DMS79 (cell line): ENCODE measurements at places on chromosomes 6 and 20.

- no peak for DNase-seq
Observed at GRCh38 chr6:118252474-118252873, 295.6 kb upstream of the PLN start.

DNA sequence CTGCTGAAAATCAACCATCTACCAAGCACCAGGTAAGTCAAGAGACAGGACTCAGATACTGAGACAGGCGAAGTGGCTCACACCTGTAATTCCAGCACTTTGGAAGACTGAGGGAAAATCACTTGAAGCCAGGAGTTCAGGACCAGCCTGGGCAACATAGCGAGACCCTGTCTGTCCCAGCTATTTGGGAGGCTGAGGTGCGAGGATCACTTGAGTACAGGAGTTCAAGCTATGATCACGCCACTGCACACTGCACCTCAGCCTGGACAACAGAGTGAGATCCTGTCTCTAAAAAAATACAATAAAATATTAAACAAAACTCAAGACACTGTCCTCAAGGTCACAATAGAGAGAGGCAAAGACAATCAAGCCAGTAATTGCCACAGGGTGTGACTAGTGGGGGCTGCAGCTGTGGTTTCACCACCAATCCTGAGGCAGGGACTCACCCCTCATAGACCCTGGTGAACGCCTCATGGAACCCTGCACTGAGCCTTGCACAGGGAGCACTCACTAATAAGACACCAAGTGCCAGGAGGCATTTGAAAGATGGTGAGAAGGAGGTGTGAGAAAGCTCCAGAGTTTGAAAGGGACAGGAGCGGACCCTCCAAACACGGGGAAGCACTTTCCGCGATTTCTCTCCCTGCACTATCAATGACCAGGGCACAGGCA lies 1.7 kb downstream of the SNHG17 start:
- no peak for DNase-seq

- DNase-seq: no peak
Observed at GRCh38 chr6:44132476-44132875, 5.1 kb downstream of the TMEM63B start.

DNA sequence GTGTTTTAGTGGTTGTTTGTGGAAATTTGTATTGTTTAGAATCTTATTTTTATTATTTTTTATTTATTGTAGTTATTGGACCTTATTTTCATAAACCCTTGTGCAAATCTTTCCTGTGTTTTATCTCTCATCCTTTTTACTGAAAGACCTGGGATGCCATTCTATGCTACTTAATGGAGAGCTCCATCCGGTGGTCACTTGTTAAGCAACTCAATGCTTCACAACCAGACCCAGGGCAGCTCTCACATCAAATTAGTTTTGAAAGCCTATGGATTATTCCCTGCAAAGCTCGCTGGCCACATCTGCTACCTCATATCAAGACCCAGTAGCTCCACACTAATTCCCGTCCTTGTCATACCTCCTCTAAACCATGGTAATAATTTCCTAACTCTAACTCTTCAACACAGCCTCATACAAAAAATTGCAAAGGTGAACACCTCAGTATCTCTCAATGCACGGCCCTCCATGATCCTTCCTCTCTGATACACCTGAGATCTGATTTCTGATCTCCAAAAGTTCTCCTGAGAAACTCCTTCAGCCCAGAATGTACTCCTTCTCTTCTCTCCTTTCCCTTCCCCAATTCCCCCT lies 296.6 kb upstream of the MANEA start:
- no peak for DNase-seq
